ENCODE measurements at places on chromosomes 3 and 15. TPM values are rescaled to one million over a fixed set of nuclear protein-coding genes. Genes with fewer than 3 reads are reported as not detected.

DNA sequence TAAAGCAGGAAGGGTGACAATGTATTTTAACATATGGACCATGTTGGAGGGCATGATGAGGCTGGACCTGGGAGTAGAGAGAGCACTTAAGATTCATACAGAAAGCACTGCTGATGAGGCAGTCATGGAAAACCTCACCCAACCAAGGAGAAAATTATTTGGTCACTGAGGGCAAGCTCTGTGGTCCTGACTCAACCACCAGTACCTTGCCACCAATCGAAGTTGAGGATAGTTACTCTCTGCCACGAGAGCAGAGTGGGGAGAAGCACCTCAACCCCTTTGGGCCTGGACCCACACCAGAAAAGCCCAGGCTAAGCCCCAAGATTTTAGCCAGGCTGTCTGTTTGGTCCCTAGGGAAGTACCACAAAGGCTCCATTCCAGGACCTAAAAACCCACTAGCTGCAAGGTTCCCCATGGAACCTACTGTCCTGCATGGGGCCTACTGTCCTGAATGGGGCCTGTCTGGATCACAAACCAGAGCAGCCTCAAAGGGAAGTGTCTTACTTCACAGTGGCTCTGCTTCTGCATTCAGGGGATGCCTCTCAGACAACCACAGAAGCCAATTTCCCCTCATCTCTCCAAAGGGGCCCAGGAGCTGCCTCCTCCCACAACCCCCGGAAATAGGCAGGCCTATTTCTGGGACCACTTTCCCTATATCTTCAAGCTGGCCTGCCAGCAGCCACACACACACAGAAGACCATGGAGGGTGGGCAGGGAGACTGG lies 4.2 kb downstream of the CCDC71 start:
- no peak for DNase-seq

DNA sequence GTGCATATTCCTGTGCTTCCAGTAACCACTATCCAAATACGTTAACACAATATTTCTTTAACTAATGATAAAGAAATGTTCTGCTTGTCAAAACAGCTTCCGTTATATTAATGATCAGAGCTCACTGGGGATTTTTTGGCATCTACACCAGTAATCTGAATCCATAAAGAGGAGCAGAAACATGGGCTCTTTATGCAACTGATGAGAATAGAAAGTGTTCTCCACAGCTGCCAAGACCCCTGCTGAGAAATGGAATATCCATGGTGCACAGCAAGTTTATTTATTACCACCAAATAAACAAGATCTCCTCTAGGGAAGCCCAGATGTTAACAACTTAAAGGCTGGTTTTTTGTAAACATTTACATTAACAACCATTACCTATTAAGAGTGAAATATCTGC lies 54.5 kb downstream of the ALDH1A2 start:
- DNase-seq, result no peak

DNA sequence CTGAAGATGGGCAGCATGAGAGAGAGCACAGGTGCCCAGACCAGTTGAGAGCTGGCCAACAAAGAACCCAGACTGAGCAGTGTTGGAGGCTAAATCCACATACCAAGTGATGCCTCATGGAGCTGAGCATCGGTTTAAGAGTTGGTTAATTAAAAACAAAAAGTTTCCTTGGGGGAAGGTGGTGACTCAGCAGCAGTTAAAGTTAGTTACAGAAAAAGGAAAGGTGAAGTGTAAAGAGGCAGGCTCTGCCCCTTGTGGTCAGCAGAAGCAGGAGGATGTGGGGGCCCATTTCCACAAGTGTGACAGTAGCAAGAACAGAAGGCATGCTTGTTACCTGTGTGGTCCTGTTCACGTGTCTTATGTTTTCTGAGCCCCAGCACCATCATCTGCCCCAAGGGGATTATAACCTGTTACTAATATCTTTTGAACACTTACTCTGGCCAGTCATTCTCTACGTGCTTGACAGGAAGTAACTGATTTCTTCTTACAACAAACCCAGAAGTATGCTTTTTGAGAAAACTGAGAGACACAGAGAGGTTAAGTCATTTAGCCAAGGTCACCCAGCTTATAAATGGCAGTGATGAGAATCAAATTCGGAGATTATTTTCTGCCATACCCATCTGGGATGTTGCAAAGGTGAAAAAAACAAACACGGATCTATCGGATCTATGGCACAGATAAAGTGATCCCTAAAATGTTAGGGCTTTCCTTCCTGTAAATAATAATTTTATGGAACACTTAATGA lies 91.0 kb downstream of the EPHB1 start:
- no peak for DNase-seq

- DNase-seq, result no peak
Measured at GRCh38 chr3:69723389-69723788, 15.9 kb upstream of the MITF start.

DNA sequence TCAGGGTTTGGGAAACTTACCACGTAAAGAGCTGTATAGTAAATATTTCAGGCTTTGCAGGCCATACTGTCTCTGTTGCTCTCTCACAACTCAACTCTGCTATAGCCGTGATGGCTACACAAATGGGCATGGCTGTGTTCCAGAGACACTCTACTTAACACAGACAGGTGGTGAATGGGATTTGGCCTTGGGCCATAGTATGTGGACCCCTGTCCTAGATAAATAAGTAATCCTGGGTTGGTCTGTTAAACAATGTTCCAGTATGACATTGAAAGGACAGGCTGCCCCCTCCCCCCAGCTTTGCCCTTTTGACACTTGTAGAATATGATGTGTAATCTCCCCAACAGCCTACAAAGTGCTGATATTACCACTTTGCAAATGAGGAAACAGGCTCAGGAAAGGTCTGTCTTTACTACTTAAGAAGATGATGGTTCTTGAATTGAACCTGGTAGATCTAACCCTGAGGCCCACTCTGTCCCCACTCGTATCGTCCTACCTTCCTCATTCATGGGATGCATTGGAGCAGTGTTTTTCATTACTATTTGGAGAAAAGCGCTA lies 38.4 kb downstream of the SLCO3A1 start:
- no peak for DNase-seq

DNA sequence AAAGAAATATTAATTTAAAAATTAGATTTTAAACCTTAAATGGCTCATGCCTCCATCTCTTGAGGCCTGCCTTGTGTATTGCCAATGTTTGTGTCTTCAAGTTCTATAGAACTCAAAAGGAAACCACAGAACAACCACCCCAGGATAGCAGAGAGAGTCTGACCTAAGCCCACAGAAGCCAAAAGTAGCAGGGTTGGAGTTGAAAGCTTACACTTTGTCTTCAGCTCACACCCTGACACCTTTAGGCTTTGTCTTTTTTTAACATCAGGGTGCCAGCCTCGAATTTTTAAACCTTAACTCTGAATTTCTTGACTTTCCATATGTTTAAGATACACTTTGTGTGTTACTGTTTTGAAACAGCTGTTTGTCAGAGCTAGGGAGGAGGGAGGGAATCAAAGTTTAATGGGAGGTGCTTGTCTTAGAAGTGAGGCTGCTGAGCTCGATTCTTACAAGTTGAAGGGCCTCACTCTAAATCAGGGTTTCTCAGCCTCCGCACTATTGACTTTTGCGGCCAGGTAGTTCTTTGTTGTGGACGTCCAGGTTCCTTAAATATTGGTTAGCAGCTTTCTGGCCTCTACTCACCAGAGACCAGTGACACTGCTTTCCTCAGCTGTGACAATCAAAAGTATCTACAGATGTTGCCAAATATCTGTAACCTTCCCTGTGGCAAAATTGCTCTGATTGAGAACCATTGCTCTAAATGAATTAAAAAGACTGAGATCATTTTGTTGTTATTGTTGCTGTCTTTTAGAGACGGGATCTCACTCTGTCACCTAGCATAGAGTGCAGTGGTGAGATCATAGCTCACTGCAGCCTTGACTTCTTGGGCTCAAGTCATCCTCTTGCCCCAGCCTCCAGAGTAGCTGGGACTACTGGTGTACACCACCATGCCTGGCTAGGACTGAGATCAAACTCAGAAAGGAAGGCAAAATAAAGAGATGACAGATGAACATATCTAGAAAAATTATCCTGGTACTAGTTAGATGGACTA lies 139.2 kb upstream of the EOMES start:
- DNase-seq, result no peak

DNA sequence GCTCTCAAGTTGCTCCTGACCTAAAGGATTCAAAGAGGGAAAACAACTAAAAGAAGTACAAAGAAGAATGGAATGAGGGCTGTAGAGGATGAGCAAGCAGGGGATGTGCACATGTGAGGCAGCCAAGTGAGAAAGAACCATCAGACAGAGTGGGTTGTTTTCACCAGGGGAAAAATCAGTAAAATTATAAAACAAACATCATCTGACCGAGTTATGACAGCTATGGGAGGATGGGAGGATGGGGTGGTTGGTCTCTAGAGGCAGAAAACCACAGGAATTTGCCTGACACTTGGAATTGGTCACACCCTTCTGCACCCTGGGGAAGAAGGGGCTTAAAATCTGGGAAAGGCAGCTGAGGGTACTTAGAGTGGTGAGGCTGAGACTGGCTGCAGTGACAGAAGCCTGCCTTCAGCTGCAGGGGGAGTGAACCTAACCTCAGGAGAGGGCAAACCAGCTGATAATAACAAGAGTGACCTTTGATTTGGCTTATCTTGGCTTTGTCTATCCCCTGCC lies 10.1 kb downstream of the ARHGAP31 start:
- DNase-seq, result peak; percentile 73

DNA sequence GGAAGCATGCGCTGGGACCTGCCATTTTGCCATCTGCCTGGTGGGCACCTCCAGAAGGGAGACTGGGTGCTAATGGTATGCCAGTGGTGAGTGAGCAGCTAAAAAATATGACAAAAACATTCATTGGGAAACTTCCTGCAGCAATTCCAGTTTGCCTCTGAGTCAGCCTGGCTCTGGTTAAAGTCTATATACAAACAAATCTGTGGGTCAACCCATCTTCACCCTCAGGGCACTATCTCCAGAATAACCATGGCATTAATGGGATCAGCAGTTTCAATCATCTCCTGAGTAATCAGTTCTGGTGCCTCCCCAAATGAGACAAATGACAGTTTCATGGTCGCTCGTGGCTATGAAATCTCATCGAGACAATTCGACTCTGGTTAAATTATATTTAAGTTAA lies 21.5 kb downstream of the FRMD4B start:
- no peak for DNase-seq

- DNase-seq, result no peak
Measured at GRCh38 chr3:80297720-80298119, 529.9 kb upstream of the ROBO1 start.

DNA sequence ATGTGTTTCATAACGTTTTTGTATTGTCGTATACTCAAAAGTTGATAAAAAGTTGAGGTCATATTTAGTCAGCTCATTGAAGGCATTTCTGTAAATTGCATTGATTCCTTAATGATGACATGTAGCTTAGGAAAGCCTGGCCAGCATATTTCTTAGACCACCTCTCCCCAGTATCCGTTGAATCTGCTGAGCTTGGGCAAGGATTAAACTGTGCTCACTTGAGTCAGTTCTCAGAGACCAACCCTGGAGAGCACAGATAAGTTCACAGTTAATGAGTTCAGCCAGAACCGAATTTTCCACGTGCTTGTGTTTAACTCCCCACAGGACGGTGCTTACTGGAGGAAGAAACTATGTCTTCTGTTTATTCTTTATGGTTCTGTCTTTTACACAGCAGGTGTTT lies 132.7 kb downstream of the SLC25A26 start:
- peak; percentile 89 for DNase-seq

DNA sequence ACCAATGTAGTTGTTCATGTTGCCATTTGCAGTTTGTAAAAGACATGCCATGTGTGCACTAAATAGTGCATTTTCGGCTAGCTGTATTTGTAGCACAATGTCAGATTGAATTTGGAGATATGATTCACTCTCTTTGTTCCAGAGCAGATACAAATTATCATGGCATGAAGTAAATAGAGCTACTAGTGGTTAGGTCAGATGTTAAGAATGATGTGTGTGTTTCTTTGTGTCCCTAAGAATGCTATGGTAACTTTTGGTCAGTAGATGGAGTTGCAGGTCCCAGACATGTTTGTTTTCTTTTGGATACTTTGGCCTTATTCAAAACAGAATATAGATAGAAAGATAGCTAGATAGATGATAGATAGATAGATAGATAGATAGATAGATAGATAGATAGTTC lies 595.8 kb downstream of the NLGN1 start:
- peak; percentile 58 for DNase-seq

GRCh38 chr3:43765521-43765971 lies 74.8 kb downstream of the ABHD5 start:
- peak; percentile 69 for DNase-seq

DNA sequence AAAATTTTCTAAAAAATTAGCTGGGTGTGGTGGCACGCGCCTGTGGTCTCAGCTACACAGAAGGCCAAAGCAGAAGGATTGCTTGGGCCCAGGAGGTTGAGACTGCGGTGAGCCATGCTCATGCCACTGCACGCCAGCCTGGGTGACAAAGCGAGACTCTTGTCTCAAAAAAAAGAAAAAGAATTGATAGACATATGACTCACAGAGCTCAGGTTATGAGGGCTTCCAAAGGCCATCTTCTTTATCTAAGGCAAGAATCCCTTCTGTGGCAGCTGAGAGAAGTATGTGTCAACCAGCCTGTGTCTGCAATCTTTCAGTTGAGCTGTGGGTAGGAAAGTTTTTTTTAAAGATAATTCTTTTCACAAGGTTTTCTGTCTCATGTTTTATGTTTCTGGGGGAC lies 53.9 kb downstream of the MRPS25 start:
- no peak for DNase-seq

DNA sequence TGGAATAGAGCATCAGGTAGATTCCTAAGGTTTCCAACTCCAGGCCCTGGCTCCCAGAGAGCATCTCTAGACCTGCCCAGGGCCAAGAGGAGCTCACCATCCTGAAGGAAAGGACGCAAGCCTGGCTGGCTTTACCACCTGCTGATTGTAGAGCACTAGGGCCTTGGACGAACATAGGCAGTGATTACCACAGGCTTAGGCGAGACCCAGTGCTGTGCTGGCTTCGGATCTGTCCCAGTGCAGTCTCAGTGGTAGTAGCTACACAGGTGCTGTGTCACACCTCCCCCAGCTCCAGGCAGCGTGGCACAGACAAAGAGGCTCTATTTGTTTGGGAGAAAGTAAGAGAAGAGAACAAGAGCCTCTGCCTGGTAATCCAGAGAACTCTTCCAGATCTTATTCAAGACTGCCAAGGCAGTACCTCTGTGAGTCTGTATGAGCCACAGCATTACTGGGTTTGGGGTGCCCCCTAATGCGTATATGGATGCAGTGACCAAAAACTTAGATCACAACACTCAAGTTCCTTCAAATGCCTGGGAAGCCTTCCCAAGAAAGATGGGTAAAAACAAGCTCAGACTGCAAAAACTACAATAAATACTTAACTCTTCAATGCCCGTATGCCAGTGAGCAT lies 25.4 kb downstream of the ISG20 start:
- no peak for DNase-seq

- DNase-seq, result no peak
Measured at GRCh38 chr15:49737127-49737526, 116.3 kb downstream of the DTWD1 start.

GRCh38 chr3:2686816-2687502 lies 423.2 kb downstream of the IL5RA start:
- no peak for DNase-seq

- DNase-seq, result peak; percentile 57
Measured at GRCh38 chr3:39106281-39106811, 1.1 kb downstream of the GORASP1 start.

GRCh38 chr3:50506169-50506568 lies 2.7 kb upstream of the CACNA2D2 start:
- no peak for DNase-seq

The P2RY1 gene
- under 0.01 TPM for total RNA-seq

The TMCC1 gene
- total RNA-seq, result 7.2 TPM

The TRIM71 gene
- total RNA-seq, result not detected

The CYP8B1 gene
- not detected for total RNA-seq

The TM6SF1 gene
- total RNA-seq, result 1.6 TPM

The SAMMSON gene
- total RNA-seq, result not detected

The CD86 gene
- not detected for total RNA-seq
